ENCODE measurements at places on chromosomes 2 and 18. TPM values are rescaled to one million over a fixed set of nuclear protein-coding genes. Genes with fewer than 3 reads are reported as not detected.

DNA sequence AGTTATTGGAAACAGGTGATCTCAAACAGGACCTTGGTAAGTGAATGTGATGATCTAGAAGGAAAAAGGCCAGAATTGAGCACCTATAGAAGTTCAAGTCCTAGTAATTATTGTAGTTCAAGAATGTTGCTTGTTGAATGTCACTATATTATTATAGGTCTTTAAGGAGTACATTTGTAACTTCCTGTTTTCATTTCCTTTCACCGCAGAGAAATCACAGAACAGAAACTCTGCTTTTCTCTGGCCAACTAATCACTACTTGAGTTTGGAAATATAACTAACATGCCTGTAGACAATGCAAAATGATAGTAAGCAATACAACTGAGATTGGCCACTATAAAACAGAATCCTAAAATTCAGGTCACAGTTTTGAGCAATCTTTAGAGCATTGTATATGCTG, 61.8 kb upstream of the EFEMP1 start:
- no peak for DNase-seq

- no peak for DNase-seq
Measured at GRCh38 chr18:2425426-2426317, 145.6 kb downstream of the METTL4 start.

GRCh38 chr2:234751275-234751973, 200.4 kb upstream of the SH3BP4 start:
- DNase-seq = no peak

DNA sequence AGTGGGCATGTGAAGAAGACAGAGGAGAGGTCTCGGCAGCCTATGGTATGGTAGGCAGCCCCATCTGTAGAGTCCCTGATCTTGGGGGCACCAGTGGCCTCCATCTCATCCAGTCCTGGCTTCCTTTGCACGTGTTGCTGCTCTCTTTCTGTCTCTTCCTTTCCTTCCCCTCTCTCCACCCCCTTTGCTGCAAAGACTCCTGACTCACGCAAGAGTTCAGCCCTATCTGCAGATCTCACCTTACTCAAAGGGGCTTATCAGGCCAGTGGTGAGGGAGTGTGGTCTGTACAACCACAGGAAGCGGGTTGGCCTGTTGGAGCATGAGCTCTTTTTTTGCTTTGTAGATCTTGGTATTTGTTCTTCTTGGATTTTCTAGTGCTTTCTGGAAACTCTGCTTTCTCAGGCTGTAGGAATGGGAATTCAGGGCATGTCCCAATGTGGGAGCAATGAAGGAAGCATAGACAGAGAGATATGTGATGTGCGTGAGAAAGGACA, 14.6 kb upstream of the NT5DC4 start:
- no peak for DNase-seq

- DNase-seq = no peak
Measured at GRCh38 chr18:34352385-34353163, 127.9 kb upstream of the NOL4 start.

DNA sequence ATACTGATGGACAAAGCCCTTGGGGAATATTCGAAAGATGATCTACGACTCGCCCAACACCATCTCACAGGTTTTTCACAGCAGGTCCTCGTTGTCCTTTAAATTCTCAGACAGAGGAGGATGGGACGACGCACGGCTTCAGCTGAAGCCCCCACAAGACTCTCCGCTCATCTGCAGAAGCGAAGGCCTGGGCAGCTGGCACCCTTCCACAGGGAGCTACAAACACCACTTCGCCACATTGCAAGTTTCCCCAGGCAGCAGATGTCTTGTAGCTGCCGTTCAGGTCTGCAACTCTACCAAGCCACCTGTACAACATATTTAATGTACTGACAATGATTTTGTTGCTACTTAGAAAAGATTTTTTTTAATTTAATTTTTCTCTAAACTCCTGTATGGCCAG, 642.9 kb downstream of the ZEB2 start:
- no peak for DNase-seq

DNA sequence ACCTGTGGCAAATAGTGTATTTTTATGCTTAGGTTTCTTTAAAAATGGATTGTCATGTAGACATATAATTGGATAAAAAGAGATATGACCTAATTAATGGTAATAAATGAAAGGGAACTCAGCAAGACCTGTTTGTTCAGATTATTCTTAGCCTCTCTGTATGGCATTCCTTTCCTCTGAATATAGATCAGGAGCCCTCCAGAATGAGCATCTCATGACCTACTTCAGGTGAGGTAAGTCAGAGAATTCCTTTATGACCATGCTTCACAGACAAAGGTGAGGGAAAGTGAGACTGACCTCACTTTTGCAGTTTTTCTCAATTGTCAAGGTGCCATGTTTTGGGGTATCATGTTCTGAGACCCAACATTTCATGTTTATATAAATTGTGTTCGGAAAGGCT, 1744.3 kb upstream of the PIK3C3 start:
- DNase-seq = no peak

DNA sequence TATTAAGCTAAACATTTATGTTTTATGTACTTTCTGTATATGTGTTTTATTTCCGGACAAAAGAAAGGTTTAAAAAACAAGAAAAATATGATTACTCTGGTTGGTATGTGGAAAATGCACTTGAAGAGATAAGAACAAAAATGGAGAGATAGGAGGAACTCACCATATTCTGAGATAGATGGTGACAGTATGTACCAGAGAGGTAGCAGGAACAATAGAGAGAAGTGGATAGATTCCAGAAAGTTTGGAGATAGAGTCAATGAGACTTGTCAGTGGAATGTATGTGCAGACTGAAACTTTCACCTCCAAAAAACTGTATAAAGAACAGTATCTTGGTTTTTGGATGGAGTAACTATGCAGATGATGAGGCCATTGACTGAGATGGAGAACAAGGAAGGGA, 105.6 kb upstream of the FSHR start:
- DNase-seq = no peak

- DNase-seq = no peak
Measured at GRCh38 chr2:169579044-169579443, 5.1 kb upstream of the PPIG start.

DNA sequence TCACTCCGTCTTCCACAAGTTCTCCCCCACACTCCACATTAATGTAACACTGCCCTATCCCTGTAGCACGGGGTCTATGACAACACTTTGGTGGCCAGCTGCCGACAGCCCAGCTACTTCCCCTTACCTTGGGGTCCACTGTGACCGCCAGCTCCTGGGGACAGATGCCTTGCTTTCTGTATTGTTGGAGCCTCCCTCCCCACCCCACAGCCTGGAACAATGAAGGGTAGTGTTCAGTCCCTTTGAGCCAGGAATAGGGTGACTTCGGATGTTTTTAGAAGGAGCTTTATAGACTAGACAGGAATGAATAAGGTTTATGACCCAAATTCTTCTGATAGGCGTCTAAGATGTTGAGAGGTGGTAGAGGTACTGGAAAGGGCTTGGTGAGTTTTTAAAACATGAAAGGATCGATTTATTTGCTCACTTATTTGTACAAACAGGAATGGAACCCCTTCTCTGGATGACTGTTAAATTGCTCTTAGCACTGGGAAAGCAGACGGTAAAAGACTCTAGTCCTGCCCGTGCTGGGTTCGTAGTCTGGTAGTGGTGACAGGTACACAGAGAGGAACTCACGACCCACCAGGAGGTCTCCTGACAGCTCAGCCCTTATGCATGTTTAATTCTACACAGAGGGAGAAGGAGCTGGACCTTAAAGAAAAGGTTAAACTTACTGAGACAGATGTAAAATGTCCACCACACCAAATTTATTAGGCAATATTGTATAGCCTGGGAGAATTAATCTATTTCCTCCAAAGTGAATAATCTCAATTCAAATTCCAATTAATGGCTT, 90.9 kb downstream of the MYCN start:
- DNase-seq = no peak

DNA sequence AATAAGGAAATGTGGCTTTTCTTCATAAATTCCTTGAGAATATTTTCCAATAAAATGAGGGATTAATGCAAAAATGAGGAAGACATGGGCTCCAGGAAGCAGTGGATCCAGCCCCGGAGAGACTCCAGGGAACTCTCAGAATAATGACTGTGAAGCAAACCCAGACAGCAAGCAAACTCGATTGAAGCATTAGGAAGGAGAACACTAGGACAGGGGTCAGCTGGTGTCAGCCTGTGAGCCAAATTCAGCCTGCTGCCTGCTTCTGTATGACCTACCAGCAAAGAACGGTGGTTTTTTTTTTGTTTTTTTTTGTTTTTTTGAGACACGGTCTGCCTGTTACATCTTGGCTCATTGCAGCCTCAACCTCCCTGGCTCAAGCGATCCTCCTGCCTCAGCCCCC, 274.3 kb upstream of the FBXO11 start:
- no peak for DNase-seq

DNA sequence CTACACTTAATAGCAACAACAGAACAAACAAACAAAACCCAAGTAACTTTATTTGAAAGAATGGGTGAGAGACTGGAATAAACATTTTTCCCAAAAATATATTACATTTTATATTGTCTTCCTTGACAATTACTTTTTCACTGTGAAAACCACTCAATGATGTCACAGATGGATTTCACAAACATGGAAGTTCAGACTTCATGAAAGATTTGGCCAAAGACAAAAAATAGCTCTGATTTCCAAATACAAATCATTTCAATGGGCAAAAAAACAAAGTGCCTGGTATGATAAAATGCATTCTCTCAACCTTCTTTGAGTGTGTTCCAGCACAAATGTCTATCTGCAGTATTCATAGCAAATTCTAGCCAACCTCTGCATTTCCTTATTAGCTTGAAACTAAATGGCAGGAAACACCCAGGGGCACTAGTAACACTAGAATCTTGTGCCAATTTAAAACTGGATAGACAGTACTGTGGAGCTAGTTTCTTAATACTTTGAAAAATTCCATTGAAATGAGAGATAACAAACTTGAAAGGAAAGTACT, 28.5 kb upstream of the NAPG start:
- no peak for DNase-seq

DNA sequence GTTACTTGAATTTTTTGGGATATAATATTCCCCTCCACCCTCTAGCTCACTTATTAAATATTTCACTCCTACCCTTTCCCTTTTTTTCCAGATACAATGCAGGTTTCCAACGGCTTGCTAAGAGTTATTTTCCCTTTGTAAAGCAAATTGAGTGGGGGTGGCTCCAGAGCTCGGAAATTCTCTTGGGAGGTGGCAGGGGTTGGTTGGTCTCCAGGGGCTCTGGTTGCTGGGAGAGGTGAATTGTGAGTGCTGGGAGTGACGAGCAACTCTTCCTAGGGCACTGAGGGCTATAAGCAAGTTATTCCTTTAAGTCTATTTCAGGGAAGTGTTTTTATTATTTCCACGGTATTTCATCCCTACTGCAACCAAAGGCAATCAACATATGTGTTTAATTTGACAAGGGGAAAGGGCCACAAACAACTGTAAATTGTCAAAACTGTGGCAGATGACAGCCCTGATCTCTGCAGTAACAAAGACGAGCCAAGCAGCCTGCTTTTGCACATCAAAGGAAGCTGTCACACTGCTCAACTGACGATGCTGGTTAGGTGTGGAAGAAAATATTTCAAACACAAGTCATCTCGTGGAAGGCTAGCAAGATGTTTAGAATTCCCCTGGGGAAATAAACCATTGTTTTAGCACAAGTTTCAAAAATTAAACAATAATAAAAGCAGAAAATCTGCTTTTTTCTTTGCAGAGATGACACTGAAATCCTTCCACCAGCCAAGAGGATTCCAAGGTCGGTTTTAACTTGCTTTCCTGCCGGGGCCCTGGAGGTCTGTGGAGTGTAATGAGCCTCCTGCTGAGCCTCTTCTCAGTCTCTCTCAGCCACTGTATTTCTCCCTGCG, 34.8 kb upstream of the ASXL2 start:
- no peak for DNase-seq

- DNase-seq = no peak
Measured at GRCh38 chr2:201139836-201140604, 24.1 kb downstream of the CFLAR start.

- no peak for DNase-seq
Measured at GRCh38 chr2:188449971-188450370, 158.3 kb downstream of the GULP1 start.

- peak; percentile 37 for DNase-seq
Measured at GRCh38 chr18:13500227-13500865, 226.0 kb downstream of the FAM210A start.

DNA sequence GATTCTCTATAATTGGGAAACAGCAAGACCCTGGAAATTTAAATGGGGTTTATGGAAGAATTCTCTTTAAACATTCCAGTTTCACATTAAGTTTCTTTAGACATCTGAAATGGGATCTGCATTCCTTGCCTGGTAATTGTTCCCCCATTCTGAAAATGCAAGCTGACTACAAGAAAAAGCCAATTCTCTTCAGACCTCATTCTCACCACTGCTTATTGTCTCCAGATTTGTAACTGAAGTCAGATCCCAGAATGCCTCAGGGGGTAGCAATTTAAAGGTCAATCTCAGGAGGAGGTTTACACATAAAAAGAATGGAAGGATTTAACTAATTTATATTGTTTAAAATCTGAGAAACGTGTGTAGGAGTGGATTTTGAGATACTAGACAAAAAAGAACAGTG, 41.2 kb downstream of the COL3A1 start:
- DNase-seq = no peak

GRCh38 chr2:218895759-218896500, 15.3 kb downstream of the WNT10A start:
- no peak for DNase-seq

DNA sequence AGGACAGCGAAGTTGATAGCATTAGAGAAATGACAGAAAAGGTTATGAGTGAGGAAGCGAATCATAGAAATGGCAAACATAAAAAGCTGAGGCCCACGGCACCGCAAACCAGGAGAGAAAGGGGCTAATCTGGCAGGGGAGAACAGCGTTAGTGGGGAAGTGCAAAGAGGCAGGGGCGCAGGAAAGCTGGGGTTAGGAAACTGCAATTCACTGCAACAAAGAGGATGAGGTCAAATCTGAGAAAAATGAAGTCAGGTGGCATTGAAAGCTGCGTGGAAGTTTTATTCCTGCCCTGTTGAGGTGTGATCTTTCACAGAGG, 653 bp upstream of the ABI2 start:
- DNase-seq = no peak

DNA sequence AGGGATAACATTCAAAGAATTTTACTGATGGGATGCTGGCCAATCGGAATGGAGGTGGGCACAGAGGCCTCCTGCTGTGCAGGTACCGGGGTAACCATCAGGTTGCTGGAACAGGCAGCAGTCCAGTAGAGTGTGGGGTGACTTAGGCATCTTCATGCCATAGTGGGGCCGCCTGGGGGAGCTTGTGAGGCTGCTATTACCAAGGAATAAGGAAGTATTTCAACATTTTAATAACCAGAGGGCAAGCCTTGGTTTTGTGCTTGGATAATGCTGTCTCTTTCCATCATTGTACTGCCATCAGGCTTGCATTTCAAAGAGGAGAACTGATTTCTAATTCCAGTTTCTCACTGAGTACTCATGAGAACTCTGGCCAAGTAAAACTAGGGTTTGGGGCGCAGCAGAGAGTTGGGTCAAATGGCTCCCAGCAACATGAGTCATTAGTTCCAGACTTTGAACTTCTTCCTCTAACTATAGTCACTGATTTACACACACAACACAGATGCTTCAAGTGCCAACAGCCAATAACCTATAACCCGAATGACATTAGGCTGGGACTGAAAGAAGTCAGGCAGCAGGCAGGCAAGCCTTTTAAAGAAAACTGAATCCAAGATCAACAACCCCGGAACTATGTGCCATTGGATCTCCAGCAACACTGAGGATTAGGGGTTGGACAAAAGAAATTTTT, 56.1 kb upstream of the FHL2 start:
- peak; percentile 26 for DNase-seq

TNFAIP6 gene
- not detected for total RNA-seq

BOLL gene
- not detected for total RNA-seq

MPP4 gene
- total RNA-seq = not detected

TXNDC2 gene
- not detected for total RNA-seq

OR6B2 gene
- not detected for total RNA-seq

PTPRN gene
- total RNA-seq = not detected

SPDYA gene
- 19.6 TPM for total RNA-seq

VPS4B gene
- total RNA-seq = 93.3 TPM

GFPT1 gene
- total RNA-seq = 20.7 TPM

Measured in CD4-positive, CD25-positive, alpha-beta regulatory T cell (primary cell).